ENCODE measurements at places on chromosomes 2 and 18.

DNA sequence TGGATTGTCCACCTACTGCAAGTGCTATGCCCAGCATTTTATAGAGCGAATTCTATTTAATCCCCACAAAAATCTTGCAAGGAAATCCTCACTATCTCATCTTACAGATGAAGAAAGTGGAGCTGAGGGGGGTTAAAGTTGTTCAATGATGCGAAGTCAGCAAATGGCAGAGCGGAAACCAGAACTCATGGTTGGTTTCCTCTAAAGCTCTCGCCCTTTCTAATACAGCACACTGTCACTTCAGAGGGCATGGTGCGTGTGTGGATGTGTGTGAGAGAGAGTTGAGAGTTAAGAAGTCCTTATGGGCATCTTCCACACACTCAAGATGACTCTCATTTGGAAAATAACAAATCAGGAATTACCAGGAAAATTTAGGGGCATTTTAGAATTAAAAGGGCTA, 78.4 kb downstream of the TGFA start:
- no peak for DNase-seq

DNA sequence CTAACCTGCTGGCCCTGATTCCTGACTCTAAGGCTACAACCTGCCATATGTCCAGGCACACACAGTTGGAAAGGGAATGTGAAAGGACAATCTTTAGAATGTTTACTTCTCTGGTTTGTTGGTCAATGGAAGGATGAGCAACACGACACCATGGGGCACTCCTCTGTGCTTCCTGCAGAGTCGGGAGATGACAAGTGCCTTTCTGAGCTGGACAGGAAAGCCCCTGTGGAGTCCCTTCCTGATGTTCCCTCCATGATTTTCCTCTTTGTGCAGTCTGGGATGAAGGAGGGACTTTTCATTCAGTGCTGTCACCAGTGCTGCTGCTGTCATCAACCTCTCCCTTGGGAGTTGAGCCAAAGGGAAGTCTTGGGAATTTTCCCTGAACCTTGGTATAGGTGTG, 22.6 kb upstream of the SERPINB7 start:
- no peak for DNase-seq

GRCh38 chr18:56799756-56800155, 148.6 kb downstream of the WDR7 start:
- DNase-seq: no peak

GRCh38 chr18:55269622-55270021, 310.4 kb upstream of the CCDC68 start:
- DNase-seq: no peak

DNA sequence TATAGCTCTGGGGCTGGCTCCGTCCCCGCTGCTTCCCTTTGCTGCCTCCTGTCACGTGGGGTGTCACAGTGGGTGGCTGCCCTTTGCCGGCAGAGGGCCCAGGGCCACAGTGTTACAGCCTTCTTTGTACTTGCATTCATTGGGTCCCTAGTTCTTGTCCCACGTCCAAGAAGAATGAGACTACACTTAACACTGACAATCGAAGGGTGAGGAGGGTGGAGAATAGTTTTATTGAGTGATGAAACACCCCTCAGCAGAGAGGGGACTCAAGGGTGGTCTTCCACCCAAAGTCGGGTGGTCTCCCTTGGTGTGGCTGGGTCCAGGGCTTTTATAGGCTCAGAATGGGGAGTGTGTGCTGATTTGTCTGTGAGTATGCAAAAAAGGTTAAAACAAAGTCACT, 1.9 kb downstream of the ATG4B start:
- no peak for DNase-seq

GRCh38 chr18:46469186-46469915, 187.7 kb downstream of the LOXHD1 start:
- peak; percentile 13 for DNase-seq

DNA sequence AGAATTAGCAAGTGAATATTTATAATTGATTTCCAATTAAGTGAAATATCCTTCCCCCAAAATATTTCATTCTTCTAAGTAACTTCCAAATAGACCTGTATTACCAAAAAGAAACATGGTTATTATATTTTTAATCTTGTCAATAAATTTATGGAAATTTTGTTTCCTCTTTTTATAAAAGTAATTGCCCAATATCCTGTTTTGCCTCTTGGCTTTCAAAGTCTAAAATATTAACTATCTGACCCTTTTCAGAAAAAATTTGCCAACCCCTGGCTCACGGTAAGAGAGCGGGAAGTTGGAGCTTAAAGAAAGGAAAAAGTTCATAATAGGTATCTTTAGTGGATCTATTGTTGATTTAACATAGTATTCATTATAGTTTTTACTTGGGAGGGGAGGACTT, 20.4 kb upstream of the SANBR start:
- DNase-seq: no peak

GRCh38 chr2:120907822-120908221, 172.2 kb downstream of the GLI2 start:
- no peak for DNase-seq

DNA sequence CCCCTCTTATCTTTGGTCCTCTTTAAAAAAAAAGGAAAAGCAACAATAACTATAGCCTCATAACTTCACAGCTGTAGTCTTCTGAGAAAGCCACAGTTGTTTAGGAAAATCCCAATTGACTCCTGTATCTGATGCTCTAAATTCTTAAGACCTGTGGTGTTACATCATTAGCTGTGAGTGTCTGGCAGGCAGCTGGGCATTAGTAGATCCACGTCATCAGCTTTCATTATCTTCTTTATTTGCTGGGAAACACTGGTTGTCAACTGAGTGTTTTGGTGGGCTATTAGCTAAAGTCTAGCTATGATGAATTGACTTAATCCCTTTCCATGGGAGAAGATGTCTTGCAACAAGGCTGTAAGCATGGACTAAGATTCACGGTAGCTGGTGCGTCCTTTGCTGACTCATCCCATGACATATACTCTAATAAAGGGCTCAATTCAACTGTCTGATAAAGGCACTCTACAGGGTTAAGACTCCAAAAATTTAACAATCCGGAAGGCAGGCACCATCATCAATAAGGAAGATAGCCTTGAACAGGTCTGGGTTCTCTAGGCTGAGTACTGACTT, 517.2 kb downstream of the PLCL1 start:
- DNase-seq: no peak

DNA sequence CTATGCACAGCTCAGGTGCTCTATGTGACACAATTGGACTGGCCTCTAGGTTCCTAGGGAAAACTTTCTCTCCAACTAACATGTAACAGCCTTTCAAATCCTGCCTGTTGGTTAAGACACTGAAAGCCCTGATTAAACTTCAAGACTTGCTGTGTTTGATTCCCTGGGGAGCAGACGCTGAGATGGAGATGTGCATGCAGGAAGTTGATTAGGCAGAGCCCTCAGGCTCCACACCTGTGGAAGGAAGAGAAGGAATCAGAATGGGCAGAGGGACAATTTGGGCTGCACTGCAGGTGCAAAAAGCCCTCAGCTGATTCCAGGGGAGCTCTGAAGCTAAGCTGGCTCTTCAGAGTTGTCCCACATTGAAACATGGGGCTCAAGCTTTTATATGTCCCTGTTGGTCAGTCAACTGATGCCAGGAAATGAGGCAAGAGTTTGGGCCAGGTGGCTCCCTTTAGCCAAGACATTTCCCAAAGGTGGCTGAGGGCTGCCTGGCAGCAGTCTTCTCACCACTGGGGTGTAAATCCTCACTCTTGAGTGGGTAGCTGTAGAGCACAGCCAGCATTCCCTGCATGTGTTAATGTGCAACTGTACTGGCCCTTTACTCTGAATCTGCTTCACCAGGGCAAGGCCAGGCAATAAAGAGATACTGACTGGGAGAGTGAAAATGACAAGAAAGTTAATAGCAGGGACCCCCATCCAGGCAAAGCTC, 199.5 kb upstream of the DDX18 start:
- DNase-seq: no peak

GRCh38 chr2:234494361-234495250, 2.3 kb downstream of the ARL4C start:
- peak; percentile 49 for DNase-seq

- no peak for DNase-seq
Measured at GRCh38 chr18:63271148-63271547, 48.4 kb downstream of the BCL2 start.

GRCh38 chr2:74201596-74201995, 3.2 kb downstream of the MTHFD2 start:
- no peak for DNase-seq

GRCh38 chr18:53861185-53861584, 363.3 kb downstream of the MBD2 start:
- no peak for DNase-seq

- no peak for DNase-seq
Measured at GRCh38 chr2:27776097-27776496, 4.6 kb downstream of the MRPL33 start.

GRCh38 chr2:219369447-219369861, 18.3 kb downstream of the DNPEP start:
- DNase-seq: peak; percentile 52

- DNase-seq: no peak
Measured at GRCh38 chr2:10647886-10648605, 41.7 kb downstream of the NOL10 start.

DNA sequence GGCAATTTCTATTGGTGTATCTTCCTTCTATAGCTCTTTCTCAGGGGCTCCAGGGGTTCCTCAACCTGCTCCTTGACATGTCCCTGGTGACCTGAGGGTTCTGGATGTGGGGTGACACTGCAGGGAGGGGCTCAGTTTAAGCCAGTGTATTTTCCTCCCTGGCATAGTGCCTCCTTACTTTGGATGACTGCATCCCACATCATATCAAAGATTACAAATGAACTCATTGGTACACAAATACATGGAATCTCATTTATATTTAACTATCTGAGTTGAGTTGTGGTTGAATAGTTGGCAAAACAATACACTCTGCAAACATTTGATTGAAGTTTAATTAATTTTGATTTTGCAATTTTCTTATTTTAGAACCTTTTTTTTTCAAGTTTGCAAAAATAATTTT, 268.2 kb upstream of the SKOR2 start:
- DNase-seq: no peak

- DNase-seq: no peak
Measured at GRCh38 chr18:31516437-31516836, 18.5 kb downstream of the DSG2 start.

DNA sequence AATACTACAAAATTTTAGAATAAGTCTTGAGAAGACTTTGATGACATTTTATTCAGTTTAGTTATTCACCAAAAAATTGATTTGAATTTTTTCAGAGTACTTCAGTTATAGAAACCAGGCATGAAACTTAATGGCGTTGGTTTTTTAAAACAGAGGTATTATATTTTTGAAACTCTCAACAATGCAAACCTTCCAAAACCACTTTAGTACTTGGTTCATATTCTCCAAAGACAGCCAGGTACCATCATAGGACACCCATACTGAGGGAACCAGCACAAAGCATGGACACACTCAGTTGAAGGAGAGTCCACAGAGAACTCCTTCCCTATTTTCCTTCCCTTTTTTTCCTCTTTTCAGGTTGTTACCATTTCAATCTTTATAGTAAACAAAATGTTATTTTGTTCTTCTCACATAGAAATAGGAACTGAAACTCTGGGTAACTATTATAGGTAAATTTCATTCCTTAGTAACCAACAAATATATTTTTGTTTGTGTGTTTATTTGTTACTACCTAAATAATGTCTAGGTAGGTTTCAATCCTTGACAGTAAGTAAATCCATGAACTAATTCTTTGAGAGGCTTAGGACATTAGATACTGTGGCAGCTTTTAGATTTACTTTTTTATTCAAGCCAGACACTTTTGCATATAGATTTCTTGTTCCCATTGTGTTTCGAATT, 95.8 kb downstream of the TMEFF2 start:
- no peak for DNase-seq

GRCh38 chr2:215784371-215784783, 229.0 kb downstream of the MREG start:
- DNase-seq: no peak

GRCh38 chr2:15819562-15820256, 120.6 kb upstream of the MYCN start:
- no peak for DNase-seq

GRCh38 chr2:45919160-45919650, 267.7 kb downstream of the PRKCE start:
- no peak for DNase-seq

- no peak for DNase-seq
Measured at GRCh38 chr2:7015007-7015950, 98.1 kb downstream of the RNF144A start.

- DNase-seq: no peak
Measured at GRCh38 chr2:240893363-240893844, 2.6 kb downstream of the MAB21L4 start.

GRCh38 chr2:48377646-48378045, 152.3 kb upstream of the STON1 start:
- DNase-seq: no peak

- DNase-seq: peak; percentile 2
Measured at GRCh38 chr2:145906354-145906753, 1386.4 kb upstream of the ZEB2 start.

DNA sequence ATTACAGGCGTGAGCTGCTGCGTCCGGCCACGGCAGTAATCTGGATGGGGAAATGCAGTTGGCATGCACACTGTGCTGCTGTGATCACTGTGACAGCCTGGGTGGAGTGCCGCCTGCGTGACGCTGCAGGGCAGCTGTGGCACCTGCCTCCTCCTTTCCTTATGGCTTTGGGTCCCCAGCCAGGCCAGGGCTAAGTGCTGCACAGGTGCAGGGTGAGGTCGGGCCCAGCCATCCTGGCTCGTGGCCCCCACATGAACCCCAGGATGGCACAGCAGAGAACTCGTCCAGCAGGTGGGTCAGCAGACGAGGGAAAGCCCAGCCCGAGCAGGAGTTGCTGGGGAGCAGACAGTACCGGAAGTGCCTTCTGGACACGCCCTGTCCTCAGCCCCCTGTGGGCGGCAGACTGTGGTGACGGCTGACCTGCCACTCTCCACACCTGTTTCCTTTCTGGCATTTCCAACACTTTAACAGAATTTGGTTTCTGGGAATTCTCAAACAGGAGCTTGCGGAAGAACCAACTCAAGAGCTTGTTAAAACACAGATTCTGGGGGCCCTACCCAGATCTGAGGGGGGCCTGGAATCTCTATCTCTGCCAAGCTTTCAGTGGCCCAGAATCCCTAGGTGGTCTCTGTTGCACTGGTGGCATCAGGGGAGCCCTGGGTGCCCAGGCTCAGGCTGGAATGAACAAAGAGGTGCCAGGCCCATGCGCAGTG, 16.9 kb downstream of the HS1BP3 start:
- no peak for DNase-seq

DNA sequence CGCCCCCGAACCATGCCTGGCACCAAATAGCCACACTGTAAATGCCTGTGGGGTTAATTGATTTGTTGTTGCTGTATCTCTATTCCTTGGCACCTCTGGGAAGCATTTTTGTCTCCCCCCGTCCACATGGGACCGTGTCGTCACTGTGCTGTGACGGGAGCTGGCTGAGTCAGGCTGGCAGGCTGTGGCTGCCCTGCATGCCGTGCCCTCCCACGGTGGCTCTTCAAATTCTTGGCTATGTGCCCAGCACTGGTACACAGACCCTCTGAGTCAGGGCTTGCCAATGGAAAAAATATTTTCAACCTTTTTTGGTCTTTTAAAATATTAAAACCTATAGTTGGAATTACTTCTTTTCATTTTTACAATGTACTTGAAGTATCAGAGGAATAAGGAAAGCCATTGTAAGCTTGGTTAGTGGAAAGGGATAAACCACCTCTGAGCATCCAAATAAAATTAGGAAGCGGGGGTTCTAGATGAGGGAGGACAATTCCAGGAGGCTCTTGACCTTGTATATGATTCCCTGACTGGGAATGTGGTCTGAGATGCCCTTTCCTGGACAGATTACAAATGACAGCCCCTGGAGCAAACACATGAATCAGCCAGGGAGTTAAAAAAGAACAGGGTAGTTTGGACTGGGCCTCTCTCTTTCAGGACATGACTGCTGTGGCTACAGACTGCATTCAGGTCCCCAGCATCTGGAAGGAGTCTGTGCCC, 59.4 kb downstream of the DGKD start:
- peak; percentile 87 for DNase-seq

Measured in A549 (cell line).